GOT3 (cell line): ENCODE measurements at places on chromosomes 7 and 10.

DNA sequence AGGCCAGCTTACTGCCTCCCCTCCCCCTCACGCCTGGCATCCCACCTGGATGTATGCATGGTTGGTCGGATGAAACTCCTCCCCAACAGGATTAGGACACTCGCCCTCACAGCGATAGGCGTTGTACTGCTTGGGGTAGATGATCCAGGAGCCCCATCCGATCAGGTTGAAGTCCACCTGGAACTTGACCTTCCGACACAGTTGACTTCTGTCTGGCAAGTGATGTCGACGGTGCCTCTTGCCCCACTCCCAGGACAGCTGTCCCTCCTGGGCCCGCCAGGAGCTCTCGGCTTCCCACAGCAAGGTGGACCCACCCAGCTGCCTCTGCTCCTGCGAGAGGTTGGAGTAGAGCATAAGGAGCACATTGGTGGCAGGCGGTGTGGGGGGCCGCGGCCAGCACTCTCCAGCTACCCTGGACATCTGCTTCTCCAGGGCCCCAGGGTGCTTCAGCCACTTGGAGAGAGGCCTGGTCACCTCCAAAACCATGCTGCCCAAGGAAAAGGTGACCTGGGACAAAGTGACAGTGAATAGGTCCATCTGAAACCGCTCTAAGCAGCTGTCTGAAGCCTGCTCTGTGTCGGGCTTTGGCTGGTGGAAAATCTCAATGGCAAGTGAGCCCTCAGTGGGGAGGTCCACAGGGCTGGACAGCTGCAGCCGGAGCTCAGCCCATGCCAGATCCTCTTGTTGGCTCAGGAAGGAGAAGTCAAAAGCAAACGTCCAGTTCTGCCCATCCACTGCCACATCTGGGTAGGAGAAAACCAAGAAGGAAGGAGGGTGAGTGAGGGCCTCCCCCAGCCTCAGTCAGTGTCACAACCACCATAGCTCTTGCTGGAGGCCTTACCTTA is 6.0 kb downstream of the NODAL start:
- no peak for DNase-seq

DNA sequence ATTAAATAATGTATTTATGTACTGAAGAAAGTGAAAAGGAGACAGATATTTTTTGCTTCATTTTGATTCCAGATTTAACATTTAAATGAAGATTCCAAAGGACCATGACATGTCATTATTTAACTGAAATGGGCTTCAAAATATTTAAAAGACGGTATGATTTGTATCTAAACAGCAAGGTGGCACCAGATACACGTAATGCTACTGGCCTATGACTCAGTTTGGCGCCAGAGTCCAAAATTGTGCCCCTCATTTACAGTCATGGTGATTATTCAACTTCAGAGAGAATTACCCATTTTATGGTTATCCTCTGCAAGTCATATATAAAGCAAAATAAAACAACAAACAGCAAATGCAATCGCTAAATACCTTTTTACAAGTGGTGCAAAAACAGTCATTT is 94.5 kb downstream of the ETV1 start:
- DNase-seq = no peak

DNA sequence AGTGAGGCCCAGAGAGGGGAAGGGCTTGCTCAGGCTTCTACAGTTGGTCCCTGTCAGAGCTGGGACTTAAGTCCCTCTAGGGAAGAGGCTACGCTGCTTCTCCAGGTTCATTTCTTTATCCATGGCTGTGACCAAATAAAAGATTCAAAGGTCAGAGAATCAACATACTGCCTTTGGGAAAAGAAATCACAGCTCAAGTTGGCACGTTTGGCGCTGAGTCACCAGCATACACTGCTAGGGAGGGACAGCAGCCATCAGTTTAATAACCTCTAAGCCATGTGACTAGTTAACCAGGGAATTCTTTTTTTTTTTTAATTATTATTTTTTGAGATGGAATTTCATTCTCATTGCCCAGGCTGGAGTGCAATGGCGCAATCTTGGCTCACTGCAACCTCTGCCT is 28.4 kb upstream of the CRHR2 start:
- DNase-seq = no peak

DNA sequence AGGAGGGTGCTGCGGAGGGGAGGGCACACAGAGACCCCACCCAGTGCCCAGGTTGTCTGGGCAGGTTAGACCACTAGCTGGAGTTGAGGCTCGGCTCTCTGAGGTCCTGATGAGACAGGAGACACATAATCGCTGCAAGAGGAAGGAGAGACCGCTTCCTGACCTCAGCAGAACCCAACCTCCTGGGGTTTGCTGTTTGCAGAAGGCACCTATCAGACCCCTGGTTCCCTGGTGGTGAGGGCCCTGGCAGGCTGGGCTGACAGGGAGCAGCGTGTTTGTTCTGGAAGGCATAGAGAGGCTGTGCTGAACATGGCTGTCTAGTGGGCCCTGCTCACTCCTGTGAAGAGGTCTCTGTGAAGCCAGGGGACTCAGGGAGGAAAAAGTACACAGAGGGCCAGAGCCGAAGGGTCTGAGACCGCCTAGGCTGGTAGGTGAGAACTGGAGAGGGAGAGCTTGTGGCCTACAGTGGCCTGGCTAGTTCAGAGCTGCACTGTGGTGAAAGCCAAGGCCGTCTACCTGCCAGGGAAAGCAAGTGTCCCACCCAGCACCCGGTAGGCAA is 39.4 kb upstream of the NPFFR1 start:
- DNase-seq = no peak

- no peak for DNase-seq
These were observed 58.5 kb downstream of the CELF2 start for GRCh38 chr10:11076221-11076620.

- DNase-seq = no peak
These were observed 192.1 kb downstream of the DNAJB6 start for GRCh38 chr7:157528785-157529341.

DNA sequence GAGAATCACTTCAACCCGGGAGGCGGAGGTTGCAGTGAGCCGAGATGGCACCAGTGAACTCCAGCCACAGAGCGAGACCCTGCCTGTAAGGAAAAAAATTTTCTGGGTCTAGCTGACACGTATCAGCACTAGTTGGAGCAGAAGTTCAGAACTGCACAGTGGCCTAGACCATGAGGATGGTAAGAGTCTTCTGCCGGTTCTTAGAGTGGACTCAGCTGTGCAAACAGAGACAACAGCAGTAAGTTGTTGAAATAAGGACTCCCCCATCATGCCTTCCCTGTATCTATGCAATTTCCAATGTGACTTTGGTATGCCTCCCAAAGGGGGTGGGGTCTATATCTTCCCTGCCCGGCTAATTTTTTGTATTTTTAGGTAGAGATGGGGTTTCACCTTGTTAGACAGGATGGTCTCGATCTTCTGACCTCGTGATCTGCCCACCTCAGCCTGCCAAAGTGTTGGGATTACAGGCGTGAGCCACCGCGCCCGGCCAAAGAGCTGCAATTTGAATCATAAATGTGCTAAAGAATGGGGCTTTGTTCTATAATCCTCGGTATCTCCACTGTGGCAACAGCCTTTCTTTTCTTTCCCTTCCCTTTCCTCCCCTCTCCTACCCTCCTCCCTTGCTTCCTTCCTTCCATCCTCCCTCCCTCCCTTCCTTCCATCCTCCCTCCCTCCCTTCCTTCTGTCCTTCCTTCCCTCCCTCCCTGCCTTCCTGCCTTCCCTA is 14.5 kb upstream of the RNF216 start:
- DNase-seq = no peak

GRCh38 chr10:17134737-17135260 is 5.2 kb upstream of the CUBN start:
- DNase-seq = no peak

DNA sequence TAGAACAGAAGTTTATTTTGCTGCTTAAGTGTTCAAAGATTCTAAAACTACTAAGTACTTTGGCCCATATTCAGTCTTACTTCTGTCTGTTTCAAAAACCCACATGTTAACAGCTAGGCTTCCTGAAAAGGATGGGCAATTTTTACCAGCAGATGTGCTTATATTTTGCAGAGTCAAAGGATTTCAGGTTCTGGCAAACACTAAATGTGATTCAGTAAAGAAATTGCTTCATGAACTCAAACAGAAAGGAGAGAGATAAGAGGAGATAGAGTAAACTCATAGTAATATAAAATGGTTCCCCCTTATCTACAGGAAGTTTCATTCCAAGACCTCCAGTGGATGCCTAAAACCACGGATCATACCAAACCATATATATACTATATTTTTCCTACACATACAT is 248.5 kb downstream of the AGMO start:
- no peak for DNase-seq

GRCh38 chr7:152158801-152159587 is 133.5 kb downstream of the GALNT11 start:
- DNase-seq = no peak

DNA sequence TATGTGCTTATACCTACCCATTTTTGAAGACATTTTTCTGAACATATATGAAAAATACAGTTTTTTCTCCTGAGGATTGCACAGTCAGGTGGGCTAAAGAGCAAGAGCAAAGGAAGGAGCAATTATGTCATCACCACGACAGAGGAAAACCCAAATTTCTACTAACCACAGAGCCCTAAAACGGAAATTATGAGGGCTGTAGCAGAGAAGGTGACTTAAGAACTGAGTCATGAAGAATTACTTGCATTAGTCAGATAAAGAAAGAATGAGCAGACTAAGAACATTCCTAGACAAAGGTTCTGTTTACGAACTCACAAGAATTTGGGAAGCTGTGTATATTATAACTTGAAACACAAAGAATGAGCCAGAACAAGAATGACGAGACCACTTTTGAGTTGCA is 974.4 kb downstream of the NXPH1 start:
- DNase-seq = no peak

- DNase-seq = no peak
These were observed 32.9 kb downstream of the TMEM168 start for GRCh38 chr7:112757337-112757736.

DNA sequence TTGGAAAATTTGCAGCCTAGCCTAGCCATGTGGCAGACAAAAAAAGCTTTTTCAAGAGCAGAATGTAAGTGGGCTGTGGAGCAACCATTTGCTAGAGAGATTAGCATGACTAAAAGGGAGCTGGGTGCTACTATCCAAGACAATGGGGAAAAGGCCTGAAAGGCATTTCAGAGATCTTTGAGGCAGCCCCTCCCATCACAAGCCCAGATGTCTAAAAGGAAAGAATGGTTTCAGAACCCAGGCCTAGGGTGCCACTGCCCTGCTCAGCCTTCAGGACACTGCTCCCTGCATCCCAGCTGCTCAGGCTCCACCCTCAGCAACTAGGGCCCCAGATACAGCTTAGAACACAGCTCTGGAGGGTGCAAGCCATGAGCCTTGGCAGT is 24.7 kb downstream of the PNLIPRP3 start:
- DNase-seq = no peak

DNA sequence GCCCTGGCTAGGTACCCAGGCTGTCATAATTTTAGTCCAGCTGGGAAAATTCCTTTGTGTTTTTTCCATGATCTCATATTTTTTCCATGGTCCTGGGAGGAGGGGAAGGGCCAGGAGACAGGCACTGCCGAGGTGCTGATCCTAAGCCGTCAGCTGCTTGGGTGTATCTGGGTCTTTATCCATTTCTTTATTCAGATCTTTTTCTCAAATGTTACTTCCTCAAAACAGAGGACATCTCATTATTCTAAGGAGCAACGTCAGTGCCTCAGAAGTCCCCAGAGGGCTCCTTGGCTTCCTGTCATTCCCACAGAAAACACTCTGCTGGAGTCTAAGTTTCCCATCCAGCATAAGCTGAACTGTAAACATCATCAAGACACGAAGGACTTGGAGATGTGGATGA is 2.8 kb upstream of the OR6V1 start:
- no peak for DNase-seq

GRCh38 chr10:29636178-29636577 is 1.4 kb upstream of the SVIL start:
- no peak for DNase-seq

- no peak for DNase-seq
These were observed 430.5 kb upstream of the KLF6 start for GRCh38 chr10:4215485-4215884.

DNA sequence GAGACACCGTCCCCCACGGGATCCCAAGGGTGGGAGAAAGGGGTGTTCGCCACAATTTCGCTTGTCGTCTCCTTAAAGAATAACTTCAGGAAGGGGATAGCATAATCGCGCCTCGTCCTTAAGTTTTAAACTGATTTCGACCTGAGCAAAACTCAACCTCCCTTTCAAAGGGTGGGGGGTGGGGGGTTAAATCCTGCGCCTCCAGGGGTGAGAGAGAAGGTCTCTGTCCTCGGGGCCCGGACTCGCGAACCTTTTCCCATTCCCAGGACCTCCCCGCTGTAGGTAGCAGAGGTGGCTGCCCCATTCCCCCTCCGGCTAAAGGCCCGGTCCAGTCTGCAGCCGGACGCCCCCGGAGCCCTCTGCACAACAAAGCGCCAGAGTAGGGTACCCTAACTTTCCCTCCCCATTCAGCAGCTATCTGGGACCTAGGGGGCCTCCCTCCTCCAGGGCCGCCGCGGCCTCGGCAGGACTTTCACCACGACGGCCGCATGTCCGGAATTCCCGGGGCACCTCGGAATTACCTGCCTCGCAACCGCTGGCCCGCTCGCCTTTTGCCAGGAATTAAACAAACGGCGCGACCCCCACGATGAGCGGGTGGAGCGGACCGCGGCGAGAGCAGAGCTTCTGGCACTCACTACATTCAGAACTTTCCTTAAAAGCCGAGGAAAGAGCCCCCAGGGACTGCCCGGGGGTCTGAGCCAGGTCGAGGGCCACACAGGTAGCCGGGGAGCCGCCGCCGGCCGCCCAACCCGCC is 1.7 kb downstream of the CDK6 start:
- DNase-seq = no peak

DNA sequence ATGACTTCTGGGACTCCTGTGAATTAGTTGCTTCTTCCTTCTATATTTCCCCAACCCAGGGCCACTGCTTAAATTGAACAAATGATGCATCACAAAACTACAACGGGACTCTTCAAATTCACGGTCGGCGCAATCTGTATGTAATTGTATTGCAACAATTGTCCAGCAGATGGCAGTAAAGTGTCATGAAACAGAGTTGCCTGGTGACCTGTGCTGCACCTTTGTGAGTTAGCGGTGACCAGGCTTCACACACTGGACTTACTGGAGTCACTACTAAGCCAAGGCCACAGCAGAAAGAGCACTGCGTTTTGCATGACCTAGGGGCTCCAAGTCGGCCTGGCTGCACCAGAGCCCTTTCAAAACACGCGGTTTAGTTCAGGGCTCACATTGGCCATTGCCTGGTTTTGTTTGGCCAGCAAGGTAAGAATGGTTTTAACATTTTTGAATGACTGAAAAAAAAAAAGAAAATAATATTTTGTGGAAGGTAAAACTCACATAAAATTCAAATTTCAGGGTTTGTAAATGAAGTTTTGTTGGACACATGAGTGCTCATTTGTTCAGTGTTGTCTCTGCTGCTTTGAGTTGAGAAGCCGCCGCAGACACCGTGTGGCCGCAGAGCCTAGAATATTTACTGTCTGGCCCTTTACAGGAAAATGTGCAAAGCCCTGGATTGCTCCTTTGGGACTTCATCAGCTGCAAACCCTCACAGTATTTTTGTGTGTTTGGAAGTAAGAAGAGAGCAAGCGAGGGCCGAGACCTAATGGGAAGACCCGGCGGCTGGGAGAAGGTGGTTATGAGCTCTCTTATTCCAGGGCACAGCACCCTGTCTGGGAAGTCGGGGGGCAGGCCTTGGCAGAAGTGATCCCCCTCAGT is 23.2 kb upstream of the ZNF32 start:
- no peak for DNase-seq
